ENCODE measurements at places on chromosomes 5 and 9.

GRCh38 chr5:150081541-150082283, 4.6 kb downstream of the CSF1R start:
- DNase-seq, result peak; percentile 97

GRCh38 chr9:131715906-131716305, 24.0 kb downstream of the RAPGEF1 start:
- no peak for DNase-seq

GRCh38 chr9:104895572-104895971, 32.4 kb downstream of the ABCA1 start:
- no peak for DNase-seq

- no peak for DNase-seq
Measured at GRCh38 chr9:135677641-135678168, 14.6 kb downstream of the LCN9 start.

DNA sequence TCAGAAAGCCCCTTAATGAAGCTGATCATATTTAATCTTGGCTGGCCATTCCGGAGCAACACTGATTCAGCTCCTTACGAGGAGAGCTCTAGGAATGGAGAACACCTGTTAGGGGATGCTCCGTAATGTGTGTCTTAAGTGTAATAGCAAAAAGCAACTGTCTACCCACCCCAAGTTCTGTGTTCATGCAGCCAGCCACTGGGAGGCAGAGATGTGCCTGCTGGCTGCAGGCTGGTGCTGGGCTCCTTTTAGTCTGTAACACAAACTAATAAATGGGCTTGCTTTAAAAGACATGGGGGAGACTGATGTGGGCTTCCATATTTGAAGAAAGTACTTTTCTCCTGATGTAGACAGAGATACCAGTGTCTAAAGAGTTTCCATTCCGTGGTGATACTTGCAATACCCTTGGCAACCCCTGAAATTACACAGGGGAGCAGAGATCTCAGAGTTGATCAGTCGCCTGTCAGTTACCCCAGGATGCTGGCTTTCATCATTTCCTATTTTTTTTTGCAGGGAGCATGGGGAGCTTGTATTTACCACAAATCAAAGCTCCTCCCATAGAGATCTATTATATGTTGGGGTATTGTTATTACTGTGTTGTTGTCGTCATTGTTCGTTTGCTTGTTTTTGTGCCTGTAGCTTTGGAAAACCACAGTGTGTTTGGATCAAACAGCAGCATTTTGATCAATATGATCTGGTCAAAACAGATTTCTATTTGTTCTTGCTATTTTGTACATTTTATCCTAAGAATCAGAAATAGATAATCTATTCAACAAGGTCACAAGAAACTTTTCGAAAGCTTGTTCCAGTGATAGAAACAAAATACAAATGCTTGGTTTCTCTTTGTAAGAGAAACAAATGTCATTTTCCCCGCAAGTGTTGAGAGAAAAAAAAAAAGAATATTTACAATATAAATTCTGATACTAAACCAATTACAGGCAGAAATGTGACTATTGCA, 65.8 kb downstream of the MTX3 start:
- peak; percentile 17 for DNase-seq

DNA sequence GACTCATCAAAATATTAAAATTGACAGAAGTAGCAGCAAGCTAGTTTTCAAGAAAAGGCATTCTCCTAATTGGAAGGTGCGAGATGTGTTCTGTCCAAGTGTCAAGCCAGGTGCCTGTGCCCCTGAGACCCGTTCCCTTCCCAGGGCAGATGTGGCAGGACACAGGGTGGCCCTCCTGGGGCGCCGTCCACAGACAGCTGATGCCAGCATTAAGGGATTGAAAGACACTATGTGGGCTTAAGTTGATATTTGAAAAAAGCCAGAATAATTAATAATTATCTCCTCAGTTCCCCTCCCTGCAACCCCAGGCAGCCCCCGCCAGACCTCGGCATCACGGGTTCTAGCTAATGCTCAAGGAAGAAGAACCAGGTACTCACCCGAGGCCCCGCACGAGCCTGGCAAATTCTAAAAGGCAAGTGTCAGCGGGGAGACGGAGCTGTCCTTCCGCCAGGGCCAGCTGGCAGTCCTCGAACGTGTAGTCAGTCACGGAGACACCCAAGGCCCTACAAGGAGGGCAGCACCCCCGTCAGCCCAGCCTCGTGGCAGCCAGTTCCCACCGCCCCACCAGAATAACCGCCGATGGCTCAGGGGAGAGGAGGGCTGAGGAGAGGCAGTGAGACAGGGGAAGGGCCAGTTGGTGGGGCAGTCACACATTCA, 29.1 kb upstream of the SLC6A3 start:
- DNase-seq, result no peak

- no peak for DNase-seq
Measured at GRCh38 chr9:113210815-113211214, 10.3 kb downstream of the FKBP15 start.

- no peak for DNase-seq
Measured at GRCh38 chr9:7534211-7534935, 265.2 kb downstream of the DMAC1 start.

DNA sequence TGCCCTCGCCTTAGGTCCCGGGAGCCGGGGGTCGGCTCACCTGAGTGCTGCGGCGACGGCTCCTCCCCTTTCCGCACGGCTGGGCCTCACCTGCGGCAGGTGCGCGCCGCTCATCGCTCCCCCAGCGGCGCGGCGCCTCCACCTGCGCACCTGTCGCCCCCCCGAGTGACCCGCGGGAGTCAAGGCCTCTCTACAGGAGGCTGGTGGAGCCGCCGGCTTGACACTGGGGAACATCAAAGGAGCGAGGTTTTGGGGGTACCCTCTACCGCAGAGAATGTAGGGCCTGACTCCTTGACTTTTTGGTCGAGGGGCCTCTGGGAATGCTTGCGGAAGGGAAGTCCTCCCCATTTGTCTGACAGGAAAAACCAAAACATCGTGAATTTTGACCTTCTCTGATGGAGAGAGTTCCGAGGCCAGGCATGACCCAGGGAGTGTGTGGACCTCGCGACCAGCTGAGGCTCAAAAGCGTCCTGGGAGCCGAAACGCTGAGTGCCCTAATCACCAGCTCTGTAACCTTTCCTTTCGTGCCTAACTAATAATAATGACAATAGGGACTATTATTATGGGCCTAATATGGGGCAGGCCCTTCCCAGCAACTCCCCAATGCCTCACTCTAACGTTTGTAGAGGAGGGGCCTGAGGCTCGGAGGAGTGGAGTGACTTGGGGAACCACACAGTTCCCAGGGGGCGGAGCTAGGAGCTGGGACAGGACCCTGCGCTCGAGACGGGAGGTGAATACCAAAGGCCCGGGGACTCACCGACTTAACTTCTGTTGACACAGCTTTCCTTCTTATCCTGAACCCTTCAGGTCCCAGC, 714 bp upstream of the IER5L start:
- DNase-seq, result no peak

DNA sequence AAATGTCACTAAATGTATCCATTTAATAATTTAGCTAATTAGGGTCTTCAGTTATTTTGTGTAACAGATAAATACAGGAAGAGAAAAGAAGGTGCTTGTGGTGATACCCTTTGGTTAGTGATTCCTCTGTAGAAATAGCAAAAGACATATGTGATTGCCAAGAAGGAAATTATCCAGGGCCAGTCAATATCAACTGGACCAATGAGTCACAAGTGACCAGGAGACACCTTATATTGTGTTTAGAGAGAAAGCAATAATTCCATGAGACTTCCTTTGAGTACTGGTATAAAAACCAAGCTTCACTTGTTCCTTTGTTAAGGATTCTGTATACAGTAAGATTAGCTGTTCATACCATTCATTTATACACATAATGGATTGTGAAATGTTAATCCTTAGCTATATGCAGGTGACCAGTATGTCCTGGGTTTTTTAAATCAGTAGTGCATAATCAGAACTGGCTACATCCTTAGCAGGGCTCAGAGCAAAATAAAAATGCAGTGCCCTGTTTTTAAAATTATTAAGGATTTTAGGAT, 11.7 kb upstream of the F2R start:
- DNase-seq, result no peak

- DNase-seq, result no peak
Measured at GRCh38 chr5:140677947-140678346, 4.6 kb upstream of the DND1 start.

DNA sequence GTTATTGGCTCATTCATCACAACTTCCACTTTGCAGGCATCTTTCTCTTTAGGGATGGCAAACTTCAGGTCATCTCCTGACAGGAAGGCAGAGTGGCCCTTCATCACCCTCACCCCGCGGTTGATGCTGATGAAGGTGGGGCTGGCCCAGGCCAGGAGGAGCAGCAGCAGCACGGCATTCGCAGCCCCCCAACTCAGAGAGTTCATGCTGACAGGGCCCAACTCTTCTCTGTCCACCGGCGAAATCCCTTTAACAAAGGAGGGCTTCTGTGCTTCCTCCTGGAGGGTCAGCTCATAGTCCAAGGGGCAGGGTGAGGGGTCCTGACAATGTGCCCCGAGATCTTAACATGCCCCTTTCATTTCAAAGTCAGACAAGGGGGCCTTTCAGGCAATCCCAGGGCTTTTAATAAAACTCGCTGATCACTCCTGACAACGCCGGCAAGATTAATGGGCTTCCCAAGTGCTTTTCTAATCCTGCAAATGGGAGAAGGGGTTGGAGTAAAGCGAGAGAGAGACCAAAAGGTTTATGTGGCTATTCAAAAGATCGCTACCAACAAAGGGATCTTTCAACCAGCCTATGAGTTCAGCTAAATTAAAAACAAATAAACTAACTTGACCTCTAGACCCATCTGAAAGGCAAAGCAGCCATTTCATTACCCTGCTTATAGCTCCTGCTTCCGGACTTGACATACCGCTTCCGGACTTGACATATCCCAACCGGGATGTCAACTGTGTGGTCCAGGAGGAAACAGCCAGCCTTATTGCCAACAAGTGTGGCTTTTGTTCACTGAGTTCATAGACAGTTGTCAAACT, 41.2 kb downstream of the FREM1 start:
- no peak for DNase-seq

GRCh38 chr9:4620881-4621555, 41.1 kb upstream of the PLPP6 start:
- DNase-seq, result no peak

GRCh38 chr9:25681266-25681665, 3.0 kb upstream of the TUSC1 start:
- no peak for DNase-seq

DNA sequence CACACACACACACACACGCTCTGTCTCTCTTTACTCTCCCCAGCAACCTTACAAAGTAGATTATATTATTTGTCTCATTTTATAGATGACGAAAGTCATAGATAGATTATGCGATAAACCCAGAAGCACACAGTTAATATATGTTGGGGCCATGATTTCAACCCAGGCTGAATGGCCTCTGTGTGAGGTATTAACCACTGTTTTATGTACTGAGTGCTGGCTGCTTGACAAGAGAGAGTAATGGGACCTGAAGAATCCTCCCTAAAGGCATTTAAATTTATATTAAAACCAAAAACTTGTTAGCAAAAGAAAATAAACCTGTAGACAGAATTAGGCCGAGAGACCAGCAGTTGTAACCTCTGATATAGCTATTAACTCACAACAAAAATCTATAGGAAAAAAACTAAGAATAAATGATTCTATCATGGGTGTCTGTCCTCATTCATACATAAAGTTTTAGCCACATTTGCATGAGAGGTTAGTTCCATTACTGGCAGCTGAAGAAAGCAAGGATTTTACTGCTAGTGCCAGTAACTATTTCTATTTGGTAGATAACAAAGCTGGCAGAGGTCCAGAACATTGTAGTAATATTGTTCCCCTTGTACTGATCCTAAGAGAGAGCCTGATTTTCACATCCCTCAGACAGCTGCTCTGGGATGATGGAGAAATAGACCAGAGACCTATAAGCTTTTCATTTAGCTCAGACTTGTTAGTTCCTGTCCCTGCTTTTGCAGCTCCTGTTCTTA, 250.9 kb downstream of the ADGRV1 start:
- DNase-seq, result no peak

DNA sequence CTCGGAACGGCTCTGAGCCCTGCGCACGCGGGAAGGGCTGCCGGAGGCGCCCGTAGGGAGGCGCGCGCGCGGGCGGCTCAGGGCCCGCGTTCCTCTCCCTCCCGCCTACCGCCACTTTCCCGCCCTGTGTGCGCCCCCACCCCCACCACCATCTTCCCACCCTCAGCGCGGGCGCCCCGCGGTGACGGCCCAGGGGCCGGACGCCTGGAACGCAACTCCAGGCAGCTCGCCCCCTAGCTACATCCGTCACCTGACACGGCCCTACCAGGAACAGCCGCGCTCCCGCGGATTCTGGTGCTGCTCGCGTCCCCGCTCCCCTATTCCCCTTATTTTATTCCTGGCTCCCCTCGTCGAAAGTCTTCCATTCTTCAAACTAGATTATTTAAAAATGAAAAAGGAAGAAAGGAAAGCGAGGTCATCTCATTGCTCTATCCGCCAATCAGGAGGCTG, at the start of gene CDKN2B-AS1:
CDKN2B-AS1 (plus strand) TSS at position 236 of the 450 bp plus-strand sequence.
- peak; percentile 90 for DNase-seq

DNA sequence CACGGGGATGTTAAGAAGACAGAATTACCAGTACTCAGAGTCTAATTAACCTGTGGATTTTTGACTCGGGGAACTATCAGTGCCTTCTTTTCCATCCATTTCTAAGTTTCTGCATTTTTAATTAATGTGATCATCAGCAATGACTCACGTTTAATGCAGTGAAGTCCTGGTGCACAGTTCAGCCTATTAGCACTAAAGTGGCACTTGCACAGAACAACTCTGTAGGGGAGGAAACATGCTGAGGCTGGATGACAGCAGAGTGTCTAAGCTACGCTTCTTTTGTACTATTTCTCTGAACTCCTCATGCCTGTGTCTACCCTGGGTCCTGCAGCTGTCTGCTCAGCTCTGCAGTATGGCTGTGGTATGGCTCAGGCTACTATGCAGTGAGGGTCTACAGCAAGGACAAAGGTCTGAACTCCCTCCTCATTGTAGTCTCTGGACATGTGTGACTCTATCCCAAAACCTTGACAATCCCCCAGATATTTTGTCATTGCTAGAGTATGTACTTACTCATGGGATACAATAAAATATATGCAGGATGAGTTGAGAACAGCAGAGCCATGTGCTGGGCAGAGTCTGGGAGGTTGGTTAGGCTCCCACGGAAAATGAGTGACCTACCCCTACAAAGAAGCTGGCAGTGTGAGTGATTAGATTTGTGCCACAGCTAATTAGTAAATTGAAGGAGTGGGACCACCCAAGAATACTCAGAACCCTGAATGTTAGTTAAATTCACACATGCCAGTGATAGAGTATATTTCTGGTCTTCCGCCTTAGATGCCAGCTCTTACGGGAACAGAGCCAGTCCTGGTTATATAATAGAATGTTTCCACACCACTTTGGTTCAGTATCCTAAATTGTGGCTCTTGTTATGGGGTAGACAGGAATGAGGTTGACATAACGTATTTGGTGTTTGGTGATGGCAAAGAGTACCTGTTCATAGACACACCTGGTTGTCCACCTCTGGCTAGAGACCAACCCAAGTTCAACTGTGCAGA, 148.0 kb downstream of the GHR start:
- no peak for DNase-seq

DNA sequence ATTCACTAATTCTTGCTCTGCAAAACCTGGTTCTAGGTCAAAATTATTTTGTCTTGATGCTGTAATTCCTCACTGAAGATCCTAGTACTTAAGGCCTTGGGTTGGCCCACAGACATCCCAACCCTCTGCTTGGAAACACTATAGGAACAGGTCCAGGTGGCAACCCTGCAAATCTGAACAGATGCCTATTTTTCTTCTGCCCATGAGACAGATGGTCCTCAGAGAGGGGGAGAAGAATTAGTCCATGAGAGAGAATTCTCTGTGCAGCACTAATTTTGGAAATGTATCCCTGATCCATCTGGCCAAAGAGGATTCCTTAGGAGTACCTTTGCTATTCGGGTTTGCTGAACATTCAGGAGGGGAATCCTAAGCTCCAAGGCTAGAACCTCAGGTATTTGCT, 156.3 kb downstream of the ELAVL2 start:
- DNase-seq, result no peak
